ENCODE measurements at places on chromosomes 6 and 20.

- DNase-seq: no peak
- H3K27ac ChIP-seq: no peak overlapping the region
- H3K4me1 ChIP-seq: no peaks in the 10 kb centered on the region
- H3K4me3 ChIP-seq: no peak overlapping the region
- no peaks in the 10 kb centered on the region for H3K27me3 ChIP-seq
These were observed 173.9 kb downstream of the EPM2A start for GRCh38 chr6:145561095-145562072.

GRCh38 chr6:144266091-144266649, 19.0 kb upstream of the UTRN start:
- no peaks in the 10 kb centered on the region for H3K36me3 ChIP-seq
- H3K4me3 ChIP-seq: no peak overlapping the region
- DNase-seq: no peak
- H3K4me1 ChIP-seq: no peaks in the 10 kb centered on the region
- H3K27me3 ChIP-seq: no peaks in the 10 kb centered on the region

DNA sequence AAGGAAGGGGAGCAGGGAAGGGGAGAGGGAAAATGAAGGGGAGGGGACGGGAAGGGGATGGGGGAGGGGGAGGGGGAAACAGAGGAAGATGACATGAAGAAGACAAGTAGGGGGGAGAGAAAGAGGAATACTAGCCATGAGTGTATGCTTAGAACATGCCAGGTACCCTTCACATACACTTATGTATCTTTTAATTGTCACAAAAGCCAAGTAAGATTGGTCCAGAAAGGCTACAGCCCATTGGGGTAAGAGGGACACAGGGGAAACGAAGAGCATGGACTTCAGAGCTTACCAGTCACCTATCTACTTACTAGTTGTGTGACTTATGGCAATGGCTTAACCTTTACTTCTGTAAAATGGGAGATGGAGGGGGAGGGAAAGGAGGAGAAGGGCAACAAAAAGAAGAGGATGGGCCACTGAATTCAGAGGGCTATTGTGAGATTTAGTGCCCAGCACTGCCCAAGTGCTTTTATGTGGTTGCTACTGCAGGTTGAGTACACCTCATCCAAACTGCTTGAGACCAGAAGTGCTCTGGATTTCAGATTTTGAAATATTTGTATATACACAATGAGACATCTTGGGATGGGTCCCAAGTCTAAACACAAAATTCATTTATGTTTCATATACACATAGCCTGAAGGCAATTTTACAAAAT, 90.3 kb downstream of the ARHGAP18 start:
- H3K4me3 ChIP-seq: no peak overlapping the region
- no peak for DNase-seq
- no peaks in the 10 kb centered on the region for H3K27me3 ChIP-seq
- H3K27ac ChIP-seq: no peak overlapping the region

GRCh38 chr20:11235058-11235457, 561.3 kb upstream of the JAG1 start:
- no peak overlapping the region for H3K27ac ChIP-seq
- DNase-seq: no peak

DNA sequence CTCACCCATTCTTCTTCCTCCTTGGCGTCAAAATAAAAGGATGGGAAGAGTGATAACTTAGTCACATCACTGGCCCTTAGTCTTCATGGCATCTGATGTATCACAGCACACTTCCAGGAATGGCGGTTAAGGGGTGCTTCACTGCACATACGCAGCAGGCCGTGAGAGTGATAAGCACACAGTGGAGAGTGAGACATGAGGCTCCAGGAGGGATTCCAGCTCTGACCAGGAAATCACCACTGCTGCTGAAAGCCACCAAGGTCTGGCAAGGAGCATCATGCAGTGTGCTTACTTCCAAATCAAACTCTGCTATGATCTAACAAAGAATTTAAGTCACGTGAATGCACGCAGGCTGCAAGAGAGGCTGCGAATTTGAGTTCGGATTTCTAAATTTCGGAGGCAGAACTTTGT, 62.4 kb downstream of the ARID1B start:
- no peak for DNase-seq
- no peak overlapping the region for H3K4me3 ChIP-seq
- no peaks in the 10 kb centered on the region for H3K27me3 ChIP-seq
- H3K36me3 ChIP-seq: peaks cover 6% of the 10 kb centered on the region
- no peak overlapping the region for H3K27ac ChIP-seq

DNA sequence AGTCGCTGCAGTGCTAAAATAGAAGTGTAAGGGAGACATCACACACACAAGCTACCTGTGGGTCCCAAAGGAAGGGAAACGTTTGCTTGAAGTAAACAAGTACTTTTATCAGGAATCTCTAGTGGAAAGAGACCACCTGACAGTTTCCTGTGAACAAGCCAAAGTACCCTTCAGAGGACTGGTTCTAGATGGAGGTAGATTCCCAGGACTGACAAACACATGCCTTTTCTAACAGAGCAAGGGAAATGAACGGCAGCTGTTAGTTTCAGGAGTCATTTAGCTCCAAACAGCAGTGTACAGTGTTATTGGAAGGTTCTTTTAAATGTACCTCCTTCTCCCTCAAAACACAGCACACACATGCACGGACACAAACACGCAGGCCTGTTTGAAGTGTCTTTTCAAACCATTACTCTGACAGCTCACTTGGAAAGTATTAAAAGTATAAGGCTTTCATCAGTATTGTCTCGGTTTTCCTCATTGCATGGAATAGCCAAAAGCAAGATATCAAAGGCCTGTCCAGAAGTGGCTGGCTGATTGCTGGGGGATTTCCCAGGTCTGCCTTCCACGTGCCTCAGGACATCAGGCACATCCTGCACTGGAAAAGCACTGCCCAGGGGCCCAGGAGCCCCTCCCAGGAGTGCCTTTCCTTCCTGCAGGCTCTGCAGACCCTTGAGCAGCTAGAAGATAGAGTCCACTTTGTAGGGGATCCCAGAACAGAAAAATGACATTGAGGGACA, 393.2 kb upstream of the SOX4 start:
- H3K4me1 ChIP-seq: no peaks in the 10 kb centered on the region
- peaks cover 22% of the 10 kb centered on the region for H3K36me3 ChIP-seq
- H3K27me3 ChIP-seq: no peaks in the 10 kb centered on the region
- no peak overlapping the region for H3K27ac ChIP-seq
- no peak for DNase-seq
- no peak overlapping the region for H3K4me3 ChIP-seq

- no peak overlapping the region for H3K27ac ChIP-seq
- no peak overlapping the region for H3K4me3 ChIP-seq
- H3K36me3 ChIP-seq: no peaks in the 10 kb centered on the region
- DNase-seq: no peak
- H3K4me1 ChIP-seq: no peaks in the 10 kb centered on the region
These were observed 107.9 kb upstream of the SPACA1 start for GRCh38 chr6:87939776-87940175.

DNA sequence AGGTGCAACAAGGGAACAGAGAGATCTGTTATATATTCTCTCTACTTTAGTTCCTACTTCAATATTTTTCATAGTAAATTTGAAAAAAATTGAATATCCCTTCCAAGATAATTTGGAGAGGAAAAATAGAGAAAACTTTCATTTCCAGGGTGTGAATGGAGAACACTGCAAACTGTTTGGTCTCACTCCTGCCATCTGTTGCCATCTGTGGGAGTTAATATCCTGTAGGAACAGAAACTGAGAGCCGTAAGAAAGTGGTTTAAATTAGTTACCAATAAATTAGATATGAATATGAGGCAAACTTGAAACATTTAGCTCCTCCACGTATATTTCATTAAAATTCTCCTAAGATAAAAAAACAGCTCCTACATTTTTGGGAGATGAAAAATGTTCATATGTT, 4.2 kb downstream of the ZNF337 start:
- H3K4me1 ChIP-seq: peaks cover 13% of the 10 kb centered on the region
- H3K27ac ChIP-seq: no peak overlapping the region
- H3K4me3 ChIP-seq: no peak overlapping the region
- no peaks in the 10 kb centered on the region for H3K27me3 ChIP-seq

GRCh38 chr6:134351615-134352474, 33.9 kb upstream of the SGK1 start:
- H3K4me1 ChIP-seq: peaks cover 12% of the 10 kb centered on the region
- H3K36me3 ChIP-seq: no peaks in the 10 kb centered on the region
- H3K27ac ChIP-seq: no peak overlapping the region
- no peak for DNase-seq

All from CD4-positive, alpha-beta T cell (primary cell).